SJSA1 (cell line): ENCODE measurements at places on chromosomes 12 and 14.

GRCh38 chr12:32884962-32885361 is 11.6 kb downstream of the PKP2 start:
- H3K36me3 ChIP-seq, result 0 out of 2 replicates have a peak, but pooled peaks cover 5% of the 10 kb centered on the region
- H3K27ac ChIP-seq, result no peak overlapping the region
- H3K4me1 ChIP-seq, result peaks cover 8% of the 10 kb centered on the region
- H3K4me3 ChIP-seq, result no peak overlapping the region

GRCh38 chr12:26630546-26631027 is 202.4 kb downstream of the ITPR2 start:
- peaks cover 70% of the 10 kb centered on the region for H3K4me1 ChIP-seq
- peak overlapping the region; percentile 17 for H3K4me3 ChIP-seq
- peak; percentile 78 for DNase-seq

DNA sequence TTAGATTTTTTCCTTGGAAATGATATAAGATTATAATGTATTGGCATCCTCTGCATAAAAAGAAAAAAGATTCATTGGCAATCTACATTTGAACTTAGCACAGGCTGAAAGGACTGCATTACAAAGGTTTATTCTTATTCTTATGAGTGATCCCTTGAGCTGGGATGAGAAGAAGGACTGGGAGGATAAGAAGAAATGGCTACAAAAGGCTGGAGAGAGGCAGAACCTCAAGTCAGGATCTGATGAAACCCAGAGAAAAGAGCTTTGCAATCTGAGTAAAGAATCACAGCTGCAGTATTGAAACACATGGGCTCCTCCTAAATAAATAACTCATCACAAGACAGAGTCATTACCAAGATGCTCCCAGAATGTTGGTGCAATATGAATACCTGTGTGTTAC is 1635.4 kb upstream of the FLRT2 start:
- H3K36me3 ChIP-seq, result no peaks in the 10 kb centered on the region
- H3K27ac ChIP-seq, result no peak overlapping the region
- DNase-seq, result no peak
- no peaks in the 10 kb centered on the region for H3K4me1 ChIP-seq

DNA sequence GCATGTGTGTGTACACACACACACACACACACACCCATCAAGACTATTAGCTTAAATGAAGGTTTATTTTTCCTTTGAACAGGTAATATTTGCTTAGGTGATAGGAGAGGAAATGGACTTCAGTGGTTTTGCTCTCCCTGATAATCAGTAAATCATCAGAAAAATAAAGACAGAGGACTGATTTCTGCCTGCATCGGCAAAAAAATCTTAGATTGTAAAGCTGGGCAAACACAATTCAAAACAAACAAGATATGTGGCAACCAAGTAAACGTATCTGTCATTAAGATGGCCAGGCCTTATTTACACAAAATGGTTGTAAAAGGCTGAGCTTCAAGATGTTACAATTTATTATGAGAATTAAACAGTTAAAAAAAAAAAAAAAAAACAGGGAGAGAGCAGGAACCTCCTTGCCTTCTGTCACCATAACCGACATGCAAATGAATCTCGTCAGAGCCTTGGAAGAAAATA is 31.3 kb downstream of the PRKD1 start:
- no peaks in the 10 kb centered on the region for H3K36me3 ChIP-seq
- no peak for DNase-seq
- no peaks in the 10 kb centered on the region for H3K27me3 ChIP-seq
- H3K27ac ChIP-seq, result no peak overlapping the region
- no peaks in the 10 kb centered on the region for H3K4me1 ChIP-seq

DNA sequence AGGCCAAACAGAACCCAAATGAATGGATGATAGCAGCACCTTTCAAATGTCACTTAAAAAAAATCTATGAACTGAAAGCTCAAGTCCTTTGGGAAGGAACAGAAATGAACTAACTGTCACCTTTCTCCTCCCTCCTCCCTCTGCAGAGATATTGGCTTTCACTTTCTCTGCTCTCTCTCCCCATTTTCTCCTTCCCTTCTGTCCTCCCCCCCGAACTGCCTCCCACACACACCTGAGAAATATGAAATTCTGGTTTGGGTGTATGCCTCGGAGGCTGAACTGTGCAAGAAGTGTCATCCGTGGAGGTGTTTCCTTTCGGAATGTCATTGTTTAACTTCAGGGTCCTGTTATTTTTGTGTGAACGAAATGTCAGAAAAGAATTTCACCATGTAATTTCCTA is 87.8 kb downstream of the NEDD1 start:
- peaks cover 40% of the 10 kb centered on the region for H3K27me3 ChIP-seq
- H3K27ac ChIP-seq, result no peak overlapping the region
- no peaks in the 10 kb centered on the region for H3K4me1 ChIP-seq
- H3K4me3 ChIP-seq, result no peak overlapping the region
- DNase-seq, result no peak
- no peaks in the 10 kb centered on the region for H3K36me3 ChIP-seq

GRCh38 chr14:37596790-37597472 is 1.5 kb downstream of the TTC6 start:
- no peak overlapping the region for H3K4me3 ChIP-seq
- H3K27ac ChIP-seq, result no peak overlapping the region
- no peaks in the 10 kb centered on the region for H3K36me3 ChIP-seq
- DNase-seq, result no peak

- no peaks in the 10 kb centered on the region for H3K36me3 ChIP-seq
- no peak overlapping the region for H3K27ac ChIP-seq
- no peak overlapping the region for H3K4me3 ChIP-seq
- H3K27me3 ChIP-seq, result 0 out of 2 replicates have a peak, but pooled peaks cover 9% of the 10 kb centered on the region
- no peaks in the 10 kb centered on the region for H3K4me1 ChIP-seq
Observed at GRCh38 chr12:51829011-51829481, 19.5 kb downstream of the FIGNL2 start.

- H3K27ac ChIP-seq, result no peak overlapping the region
- DNase-seq, result peak; percentile 54
- no peaks in the 10 kb centered on the region; the same call in 1 of the 2 replicates for H3K27me3 ChIP-seq
- no peaks in the 10 kb centered on the region for H3K36me3 ChIP-seq
- no peak overlapping the region for H3K4me3 ChIP-seq
- H3K4me1 ChIP-seq, result peaks cover 18% of the 10 kb centered on the region
Observed at GRCh38 chr14:99378782-99379214, 101.9 kb downstream of the SETD3 start.

- H3K36me3 ChIP-seq, result no peaks in the 10 kb centered on the region
- DNase-seq, result peak; percentile 9
- no peaks in the 10 kb centered on the region for H3K27me3 ChIP-seq
Observed at GRCh38 chr14:96050482-96050881, 11.3 kb downstream of the C14orf132 start.

GRCh38 chr14:55450987-55451386 is 10.6 kb upstream of the TBPL2 start:
- H3K27me3 ChIP-seq, result no peaks in the 10 kb centered on the region
- no peak for DNase-seq
- H3K36me3 ChIP-seq, result no peaks in the 10 kb centered on the region

DNA sequence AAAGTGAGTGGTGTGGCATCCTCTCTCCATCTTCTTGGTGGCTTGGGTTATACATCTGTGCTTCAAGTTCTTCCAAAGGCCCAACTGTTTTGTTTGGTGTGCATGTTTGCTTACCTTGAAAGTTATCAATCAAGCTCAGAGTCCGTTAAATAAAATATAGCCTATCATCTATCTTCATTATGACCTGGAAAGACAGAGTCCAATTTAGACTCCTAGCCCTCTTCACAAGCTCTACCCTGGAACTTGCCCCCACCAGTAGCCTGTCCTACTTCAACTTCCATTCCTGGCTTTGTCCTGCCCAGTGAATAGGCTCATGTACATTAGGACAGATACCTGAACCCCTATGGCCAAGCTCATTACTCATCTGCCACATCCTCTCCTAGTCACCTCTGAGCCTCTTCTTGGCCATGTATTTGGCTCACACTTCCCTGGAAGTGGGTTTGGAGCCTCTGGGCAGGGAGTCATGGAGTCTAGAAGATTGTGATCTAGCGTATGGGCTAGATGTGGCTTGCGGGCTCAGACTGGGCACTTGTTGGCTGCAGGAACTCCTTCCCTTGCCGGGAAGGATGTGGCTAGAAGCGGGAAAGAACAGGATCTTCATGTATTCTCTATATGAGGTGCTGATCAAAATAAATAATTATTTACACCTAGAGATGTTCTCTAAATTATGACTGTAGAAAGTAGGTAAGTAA is 6.4 kb upstream of the SSTR1 start:
- DNase-seq, result no peak
- H3K27ac ChIP-seq, result no peak overlapping the region
- H3K4me3 ChIP-seq, result no peak overlapping the region
- no peaks in the 10 kb centered on the region for H3K27me3 ChIP-seq

- DNase-seq, result no peak
- H3K27ac ChIP-seq, result no peak overlapping the region
- no peaks in the 10 kb centered on the region for H3K27me3 ChIP-seq
- no peak overlapping the region for H3K4me3 ChIP-seq
- H3K36me3 ChIP-seq, result no peaks in the 10 kb centered on the region
Observed at GRCh38 chr12:128120035-128120434, 146.9 kb upstream of the TMEM132C start.

- H3K4me3 ChIP-seq, result no peak overlapping the region
- H3K27ac ChIP-seq, result no peak overlapping the region
Observed at GRCh38 chr14:93898081-93898611, 29.0 kb upstream of the FAM181A start.
